ENCODE measurements at places on chromosomes 5 and 9. TPM values are rescaled to one million over a fixed set of nuclear protein-coding genes. Genes with fewer than 3 reads are reported as not detected.

Gene ZSWIM6
- total RNA-seq = 6.3 TPM

Gene DOCK8
- total RNA-seq = 0.71 TPM

Gene CERT1
- 17.9 TPM for total RNA-seq

Gene TAF1L
- not detected for total RNA-seq

Gene PCDHA13
- not detected for total RNA-seq

Gene PCDHGA10
- 4.7 TPM for total RNA-seq

Gene NTMT1
- 50.6 TPM for total RNA-seq

Gene BHMT2
- not detected for total RNA-seq

Gene FCHO2
- 10.2 TPM for total RNA-seq

Gene PCDHGA9
- total RNA-seq = 1.8 TPM

Gene SLC45A2
- total RNA-seq = not detected

Gene DNM1
- 1.5 TPM for total RNA-seq

Gene PCDHB14
- 0.65 TPM for total RNA-seq

Gene LCN12
- total RNA-seq = not detected

Gene THBS4
- total RNA-seq = 0.42 TPM

Gene STC2
- 51.6 TPM for total RNA-seq

Gene EIF4E1B
- total RNA-seq = not detected

Gene ARPC5L
- 53.8 TPM for total RNA-seq

Gene ABL1
- 30.5 TPM for total RNA-seq

Gene DIPK1B
- 5.3 TPM for total RNA-seq

Gene PCDHGA6
- total RNA-seq = 0.63 TPM

Gene DRD1
- total RNA-seq = not detected

Gene PCDHGB4
- 2.2 TPM for total RNA-seq

Gene SHLD3
- total RNA-seq = 3.4 TPM

Gene SELENOP
- 6.7 TPM for total RNA-seq

Gene LMX1B
- not detected for total RNA-seq

Gene PCDHAC2
- total RNA-seq = 1.1 TPM

Gene GABRG2
- not detected for total RNA-seq

Gene SLC6A7
- total RNA-seq = not detected

Gene CORO2A
- total RNA-seq = 19.0 TPM

Gene SPINK7
- 4.2 TPM for total RNA-seq

Gene RCL1
- total RNA-seq = 23.5 TPM

Gene NR5A1
- total RNA-seq = not detected

Gene PCDHA12
- not detected for total RNA-seq

Gene CCDC171
- total RNA-seq = 0.49 TPM

Gene MAN1B1
- 62.8 TPM for total RNA-seq

Gene GLDC
- 1.7 TPM for total RNA-seq

Gene JAKMIP2
- 0.14 TPM for total RNA-seq

Gene FOXD4
- 0.21 TPM for total RNA-seq

Gene CCNO
- 1.8 TPM for total RNA-seq

Gene CAMSAP1
- 38.4 TPM for total RNA-seq

Gene PPP2R2B
- not detected for total RNA-seq

Gene HAVCR2
- total RNA-seq = not detected

Gene SH2D3C
- not detected for total RNA-seq

Gene NIM1K
- total RNA-seq = not detected

Gene CBY3
- not detected for total RNA-seq

Gene PTGR1
- 82.1 TPM for total RNA-seq

Gene ANKRA2
- 15.9 TPM for total RNA-seq

Gene ZMYND19
- total RNA-seq = 39.0 TPM

All from airway epithelial cell (primary cell).